Pulmonary artery endothelial cell (primary cell): ENCODE measurements at places on chromosomes 6 and 20. TPM values are rescaled to one million over a fixed set of nuclear protein-coding genes. Genes with fewer than 3 reads are reported as not detected.

DNA sequence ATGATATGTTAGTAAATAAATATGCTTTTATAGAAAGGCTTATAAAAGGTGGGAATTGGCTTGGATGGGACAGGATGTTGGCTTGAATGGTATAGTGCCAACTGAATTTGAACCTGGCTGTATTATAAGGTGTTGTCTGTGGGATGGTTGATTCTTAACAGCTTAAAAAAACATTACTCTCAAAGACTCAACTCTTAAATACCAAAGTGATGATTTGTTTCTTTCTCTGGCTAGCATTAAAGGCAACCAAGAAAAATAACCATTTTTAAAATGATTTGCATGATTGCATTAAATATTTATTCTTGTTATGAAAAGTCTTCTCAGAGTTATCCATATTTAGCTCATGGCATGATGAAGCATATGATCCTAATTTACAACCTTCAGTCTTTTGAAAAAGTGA is 216.2 kb downstream of the RIMS1 start:
- DNase-seq: no peak

BCAS1 gene
- not detected in 2 replicates for total RNA-seq

DUSP15 gene
- not detected in 2 replicates for total RNA-seq

UBD gene
- 0.53 and 1.9 TPM in 2 replicates for total RNA-seq

MTFR2 gene
- 1.9 and 4.5 TPM in 2 replicates for total RNA-seq
